WTC11 (cell line): ENCODE measurements at places on chromosomes 5 and 9.

DNA sequence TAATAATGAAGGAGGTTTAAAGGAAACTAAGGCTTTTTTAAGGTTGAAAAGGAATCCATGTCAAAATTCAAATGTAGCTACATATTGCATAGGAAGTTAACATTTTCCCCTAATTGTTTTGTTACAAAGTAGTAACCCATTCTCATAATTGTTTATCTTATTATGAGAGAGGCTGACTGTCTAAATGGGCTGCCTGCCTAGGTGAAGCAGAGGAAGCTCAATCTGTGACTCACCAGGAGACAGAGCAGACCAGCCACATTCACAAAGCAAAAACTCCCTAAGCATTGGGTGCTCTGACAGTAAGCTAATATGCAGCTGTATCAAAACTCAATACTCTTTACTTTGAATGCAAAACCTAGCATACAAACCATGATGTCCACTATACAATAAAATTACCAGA is 208.5 kb downstream of the ROR2 start:
- DNase-seq, result no peak

DNA sequence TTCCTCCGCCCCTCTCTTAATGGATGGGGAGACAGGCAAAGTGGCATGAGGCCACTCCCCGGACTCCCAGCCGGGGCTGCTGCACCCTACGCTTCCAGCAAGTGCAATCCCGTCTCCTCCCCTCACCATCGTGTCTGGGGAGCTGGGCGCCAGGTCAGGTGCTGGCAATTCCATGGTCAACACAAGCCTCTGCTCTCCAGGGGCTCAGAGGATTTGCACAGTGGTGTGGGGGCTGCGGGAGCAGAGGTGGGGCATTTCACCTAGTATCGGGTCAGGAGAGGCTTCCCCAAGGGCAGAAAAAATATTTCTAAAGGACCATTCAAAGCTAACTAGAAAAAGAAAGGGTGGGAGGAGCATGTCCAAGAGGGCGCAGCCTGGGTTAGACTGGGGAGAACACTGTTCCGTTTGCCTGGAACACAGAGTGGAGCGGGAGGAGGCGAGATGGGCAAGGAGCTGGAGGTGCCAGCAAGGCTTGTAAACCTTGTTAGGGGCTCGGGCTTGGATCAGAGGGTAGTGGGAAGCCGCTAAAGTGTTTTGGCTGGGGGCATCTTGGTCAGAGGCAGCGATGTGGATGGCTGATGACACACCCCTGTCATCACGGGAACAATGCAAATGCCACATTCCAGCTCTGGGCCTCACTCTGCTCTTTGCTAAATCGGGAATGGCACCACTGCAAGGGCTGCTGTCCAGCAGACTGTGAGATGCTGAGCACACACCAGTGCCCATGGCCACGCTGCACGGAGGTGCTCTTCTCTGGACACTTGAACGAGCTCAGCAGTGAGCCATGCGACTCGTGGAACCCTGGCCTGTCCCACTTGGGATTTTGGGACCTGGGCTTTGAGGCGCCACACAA is 191.7 kb downstream of the CDK5RAP2 start:
- no peak for DNase-seq

DNA sequence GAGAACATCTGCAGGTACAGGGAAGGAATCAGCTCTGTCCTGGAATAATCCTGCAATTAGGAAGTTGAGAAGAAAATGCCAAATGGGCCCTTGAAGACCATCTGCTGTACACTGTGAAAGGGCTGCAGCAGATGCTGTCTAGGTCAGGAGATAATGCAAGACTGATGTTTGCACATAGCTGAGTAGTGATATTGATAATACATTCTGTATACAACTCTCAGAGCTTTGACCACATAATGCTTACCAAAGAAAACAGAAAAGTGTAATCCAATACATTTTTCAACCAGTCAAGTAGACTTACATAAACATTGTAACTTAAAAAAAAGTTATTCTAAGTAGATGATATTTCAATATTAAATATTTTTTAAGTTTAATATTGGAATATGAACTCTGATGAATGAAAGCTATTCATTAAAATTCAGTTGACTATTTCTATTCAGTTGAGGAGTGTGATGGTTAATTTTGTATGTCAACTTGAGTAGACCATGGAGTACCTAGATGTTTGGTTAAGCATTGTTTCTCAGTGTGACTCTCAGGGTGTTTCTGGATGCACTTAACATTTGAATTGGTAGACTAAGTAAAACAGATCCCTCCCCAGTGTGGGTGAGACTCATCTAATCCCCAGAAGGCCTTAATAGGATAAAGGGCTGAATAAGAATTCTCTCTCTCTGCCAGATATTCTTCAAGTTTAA is 380.1 kb upstream of the PRR16 start:
- no peak for DNase-seq

GRCh38 chr9:127846443-127847177 is 7.8 kb downstream of the ENG start:
- no peak for DNase-seq

DNA sequence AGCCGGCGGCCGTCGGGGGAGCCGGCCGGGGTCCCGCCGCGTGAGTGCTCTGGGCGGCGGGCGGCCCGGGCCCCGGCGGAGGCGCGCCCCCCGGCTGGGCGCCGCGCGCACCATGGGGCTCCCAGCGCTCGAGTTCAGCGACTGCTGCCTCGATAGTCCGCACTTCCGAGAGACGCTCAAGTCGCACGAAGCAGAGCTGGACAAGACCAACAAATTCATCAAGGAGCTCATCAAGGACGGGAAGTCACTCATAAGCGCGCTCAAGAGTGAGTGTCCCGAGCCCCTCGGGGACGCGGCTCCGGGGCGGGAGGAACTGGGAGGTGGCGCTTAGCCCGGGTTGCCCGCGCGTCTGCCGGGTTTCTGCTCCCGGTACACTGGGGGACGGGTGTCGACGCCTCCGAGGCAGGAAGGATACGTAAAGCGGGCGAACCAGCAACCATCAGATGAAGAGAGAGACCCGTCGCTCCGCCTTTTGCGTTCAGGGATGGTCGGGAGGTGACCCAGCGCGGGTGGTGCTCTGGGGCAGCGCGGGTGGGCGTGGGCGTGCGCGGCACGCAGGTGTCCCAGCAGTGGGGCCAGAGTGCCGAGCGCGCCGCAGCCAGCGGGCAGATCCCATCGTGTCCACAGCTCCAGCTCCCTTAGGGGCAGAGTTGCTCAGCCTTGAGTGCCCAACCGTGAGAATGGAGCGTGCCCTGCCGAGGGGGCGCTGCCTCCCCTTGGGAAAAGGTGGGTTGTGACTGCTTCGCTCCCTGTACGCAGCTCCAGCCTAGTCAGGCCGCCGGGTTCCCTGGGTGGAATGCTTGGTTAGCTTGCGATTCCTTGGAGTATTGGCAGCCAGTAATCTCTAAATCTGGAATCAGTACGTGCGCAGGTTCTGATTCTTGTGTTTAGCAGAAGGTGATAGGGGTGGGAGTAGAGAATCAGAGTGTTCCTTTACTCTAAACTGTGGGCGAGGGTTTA is 753 bp downstream of the ARHGAP26 start:
- peak; percentile 75 for DNase-seq

- no peak for DNase-seq
Measured at GRCh38 chr5:16025681-16026080, 153.9 kb downstream of the MARCHF11 start.

GRCh38 chr5:148746826-148747535 is 79.4 kb upstream of the ADRB2 start:
- no peak for DNase-seq

DNA sequence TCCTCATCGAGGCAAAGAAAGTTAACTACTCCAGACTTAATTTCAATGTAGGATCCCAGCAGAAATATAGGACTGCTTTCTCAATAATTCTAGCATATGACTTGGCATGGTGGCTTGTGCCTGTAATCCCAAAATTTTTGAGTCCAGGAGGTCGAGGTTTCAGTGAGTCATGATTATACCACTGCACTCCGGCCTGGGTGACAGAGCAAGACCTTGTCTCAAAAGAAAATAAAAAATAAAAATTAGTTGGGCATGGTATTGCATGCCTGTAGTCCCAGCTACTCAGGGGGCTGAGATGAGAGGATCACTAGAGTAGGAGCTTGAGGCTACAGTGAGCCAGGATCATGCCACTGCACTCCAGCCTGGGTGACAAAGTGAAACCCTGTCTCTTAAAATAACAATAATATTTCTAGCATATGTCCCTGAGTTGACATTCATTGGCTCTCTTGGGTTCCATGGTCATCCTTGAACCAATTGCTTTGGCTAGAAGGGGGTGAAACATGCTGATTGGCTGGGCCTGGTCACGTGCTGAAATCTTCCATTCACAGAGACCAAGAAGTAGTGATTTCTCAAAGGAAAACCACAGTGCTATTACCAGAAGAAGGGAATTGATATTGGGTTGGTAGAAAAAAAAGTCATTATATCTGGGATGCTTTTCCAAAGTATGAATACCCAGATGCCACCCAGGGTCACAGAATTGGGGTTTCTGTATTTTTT is 31.6 kb upstream of the GARNL3 start:
- no peak for DNase-seq

- DNase-seq, result no peak
Measured at GRCh38 chr5:1673042-1673677, 126.5 kb downstream of the MRPL36 start.

DNA sequence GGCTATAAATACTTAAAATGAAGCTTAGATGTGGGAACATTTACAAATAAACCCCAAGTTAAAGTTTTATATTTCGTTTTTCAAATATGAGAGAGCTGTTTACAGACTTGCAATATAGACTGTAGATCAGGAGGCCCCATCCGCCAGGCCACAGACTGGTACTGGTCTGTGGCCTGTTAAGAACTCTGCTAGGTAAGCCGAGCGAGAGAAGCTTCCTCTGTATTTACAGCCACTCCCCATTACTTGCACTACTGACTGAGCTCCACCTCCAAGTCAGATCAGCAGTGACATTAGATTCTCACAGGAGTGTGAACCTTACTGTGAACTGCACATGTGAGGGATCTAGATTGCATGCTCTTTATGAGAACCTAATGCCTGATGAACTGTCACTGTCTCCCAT is 561.4 kb upstream of the FAM174A start:
- DNase-seq, result no peak

- no peak for DNase-seq
Measured at GRCh38 chr5:87785554-87786335, 373.0 kb upstream of the CCNH start.

- no peak for DNase-seq
Measured at GRCh38 chr5:168656633-168657032, 77.5 kb upstream of the PANK3 start.

- no peak for DNase-seq
Measured at GRCh38 chr5:2263763-2264162, 381.0 kb upstream of the IRX4 start.

GRCh38 chr9:112104401-112104800 is 70.7 kb downstream of the SUSD1 start:
- DNase-seq, result no peak

GRCh38 chr5:128470663-128471062 is 67.4 kb downstream of the FBN2 start:
- DNase-seq, result no peak

DNA sequence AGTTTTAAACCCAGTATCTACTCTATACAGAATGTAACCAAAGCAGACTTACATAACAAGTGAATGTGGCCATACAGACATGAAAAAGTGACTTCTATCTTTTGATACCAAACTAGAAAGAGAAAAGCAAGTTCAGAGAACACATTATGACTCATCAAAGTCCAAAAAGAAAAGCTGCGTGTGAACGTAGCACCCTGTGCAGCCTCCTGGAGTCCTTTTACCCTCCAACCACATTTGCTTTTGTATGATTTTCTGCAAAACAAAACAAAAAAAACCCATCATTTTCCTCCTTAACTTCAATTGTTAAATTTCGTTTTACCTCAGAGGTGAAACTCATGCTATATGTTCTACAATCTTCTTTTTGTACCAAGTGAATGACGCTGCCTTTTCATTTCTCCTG is 2.8 kb upstream of the SMARCA2 start:
- no peak for DNase-seq

GRCh38 chr9:130498298-130498917 is 53.6 kb downstream of the ASS1 start:
- no peak for DNase-seq

DNA sequence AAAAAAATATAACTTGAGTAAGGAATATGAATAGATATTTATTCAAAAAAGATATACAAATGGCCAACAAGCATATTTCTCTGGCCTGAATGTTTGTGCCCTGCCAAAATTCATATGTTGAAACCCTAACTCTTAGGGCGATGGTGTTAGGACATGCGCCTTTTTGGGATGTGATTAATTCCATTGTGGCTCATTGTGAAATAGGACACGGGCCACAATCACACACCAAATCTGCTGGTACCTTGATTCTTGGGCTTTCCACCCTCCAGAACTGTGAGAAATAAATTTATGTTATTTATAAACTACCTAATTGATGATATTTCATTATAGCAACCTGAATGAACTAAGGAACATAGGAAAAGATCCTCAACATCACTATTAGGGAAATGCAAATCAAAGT is 5.7 kb upstream of the IFNA21 start:
- no peak for DNase-seq

DNA sequence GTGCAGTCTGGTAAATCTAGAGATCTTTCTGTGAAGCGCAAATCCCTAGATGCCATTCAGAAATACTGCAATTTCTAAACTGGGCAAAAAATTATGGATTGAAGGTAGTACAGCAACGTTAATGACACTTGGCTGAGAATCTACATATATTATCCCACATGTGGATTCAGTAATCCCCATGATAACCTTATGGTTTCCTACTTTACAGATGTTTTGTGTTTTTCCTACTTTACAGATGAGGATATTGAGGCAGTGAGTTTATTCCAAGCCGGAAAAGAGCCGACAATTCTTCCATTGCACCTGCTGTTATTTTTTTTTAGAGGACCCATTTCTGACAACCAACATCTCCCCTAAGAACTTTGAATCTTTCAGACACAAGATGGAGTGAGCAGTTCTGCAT is 796.5 kb downstream of the CDH12 start:
- DNase-seq, result no peak

GRCh38 chr9:133890583-133890982 is 101.5 kb downstream of the VAV2 start:
- no peak for DNase-seq

- DNase-seq, result no peak
Measured at GRCh38 chr5:43010935-43011315, 29.2 kb downstream of the ANXA2R start.

GRCh38 chr5:95181644-95182043 is 103.2 kb downstream of the MCTP1 start:
- DNase-seq, result no peak

DNA sequence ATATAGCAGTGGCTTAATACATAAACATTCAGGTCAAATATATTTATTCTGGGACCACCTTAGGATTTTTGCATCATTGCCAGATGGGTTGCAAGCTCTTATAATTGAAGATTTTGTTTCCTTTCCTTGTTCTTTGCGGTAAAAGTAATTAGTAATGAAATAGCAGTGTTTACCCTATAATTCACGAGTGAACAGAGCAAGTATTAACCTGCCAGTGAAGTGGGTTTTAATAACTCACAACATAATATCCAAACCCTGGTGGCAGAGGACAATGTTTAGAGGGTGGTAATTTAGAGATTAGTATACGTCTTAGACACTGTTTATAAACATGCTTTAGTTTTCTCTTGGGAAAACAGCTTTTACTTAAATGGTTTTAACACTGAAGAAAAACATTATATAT is 11.8 kb downstream of the ARL14EPL start:
- no peak for DNase-seq
